Aorta (tissue), 5 donors: ENCODE measurements at places on chromosomes 12 and 14. TPM values are rescaled to one million over a fixed set of nuclear protein-coding genes. Genes with fewer than 3 reads are reported as not detected.

GPR68 gene
- total RNA-seq: 0.84 TPM

AMDHD1 gene
- 0.51 TPM for total RNA-seq

FAM90A1 gene
- 0.32 TPM for total RNA-seq

PPP1R36 gene
- total RNA-seq: 0.42 TPM

TAS2R13 gene
- 5.6 TPM for total RNA-seq

ERBB3 gene
- total RNA-seq: 5.1 TPM
